Fibroblast of the aortic adventitia (primary cell): ENCODE measurements at places on chromosomes 12 and 14. TPM values are rescaled to one million over a fixed set of nuclear protein-coding genes. Genes with fewer than 3 reads are reported as not detected.

The KDM2B gene
- total RNA-seq = 26.8 and 29.8 TPM in 2 replicates

The SLC5A8 gene
- not detected in 2 replicates for total RNA-seq

The ATP5F1B gene
- total RNA-seq = 318 and 385 TPM in 2 replicates

DNA sequence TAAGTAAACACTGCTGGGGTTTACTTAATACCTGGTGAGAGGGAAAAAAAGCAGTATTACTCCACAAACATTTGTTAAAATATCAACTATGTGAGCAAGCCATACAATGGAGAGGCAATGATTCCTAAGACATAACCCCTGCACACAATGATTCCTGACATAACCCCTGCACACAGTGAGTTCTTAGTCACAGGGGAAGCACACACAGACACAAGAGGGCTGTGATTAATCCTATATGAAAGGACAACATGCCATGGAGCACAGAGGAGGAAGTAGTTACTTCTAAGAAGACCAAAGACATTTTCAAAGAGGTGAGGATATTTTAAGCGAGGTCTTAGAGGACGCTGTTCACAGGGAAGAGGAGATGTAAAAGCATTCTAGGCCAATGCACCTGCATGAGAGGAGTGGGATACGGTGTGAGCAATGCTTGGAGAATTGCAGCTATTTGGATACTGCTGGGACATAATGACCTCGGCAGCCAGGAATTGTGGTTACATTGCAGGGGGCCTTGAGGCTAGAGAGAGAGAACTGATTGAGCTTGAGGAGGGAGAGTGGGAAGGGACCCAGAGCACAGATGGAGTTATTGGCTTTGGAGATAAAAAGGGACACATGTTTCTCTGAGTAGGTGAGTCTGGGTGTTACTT, 211.9 kb downstream of the APAF1 start:
- DNase-seq = no peak

GRCh38 chr14:50064993-50065392, 51.4 kb downstream of the VCPKMT start:
- peak; percentile 71 for DNase-seq
